ELR (cell line): ENCODE measurements at places on chromosomes 11 and 22.

DNA sequence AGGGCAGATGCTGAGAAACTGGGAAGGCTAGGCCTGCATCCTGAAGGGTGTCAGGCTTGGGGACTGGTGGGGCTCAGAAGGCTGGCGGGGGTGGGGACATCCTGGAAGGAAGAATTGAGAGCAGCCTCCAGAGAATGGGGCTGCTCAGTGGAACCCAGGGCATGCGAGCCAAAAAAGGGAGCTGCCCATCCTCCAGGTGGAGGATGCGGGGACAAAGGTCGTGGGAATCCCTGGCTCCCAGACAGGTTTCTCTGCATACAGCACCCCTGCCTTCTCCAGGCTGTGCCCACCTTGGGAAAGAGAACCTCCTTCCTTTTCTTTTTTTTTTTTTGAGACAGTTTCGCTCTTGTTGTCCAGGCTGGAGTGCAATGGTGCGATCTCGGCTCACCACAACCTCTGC is 40.9 kb upstream of the ARFGAP3 start:
- no peak for DNase-seq

- no peak for DNase-seq
Observed at GRCh38 chr11:132716037-132716436, 816.3 kb downstream of the OPCML start.

DNA sequence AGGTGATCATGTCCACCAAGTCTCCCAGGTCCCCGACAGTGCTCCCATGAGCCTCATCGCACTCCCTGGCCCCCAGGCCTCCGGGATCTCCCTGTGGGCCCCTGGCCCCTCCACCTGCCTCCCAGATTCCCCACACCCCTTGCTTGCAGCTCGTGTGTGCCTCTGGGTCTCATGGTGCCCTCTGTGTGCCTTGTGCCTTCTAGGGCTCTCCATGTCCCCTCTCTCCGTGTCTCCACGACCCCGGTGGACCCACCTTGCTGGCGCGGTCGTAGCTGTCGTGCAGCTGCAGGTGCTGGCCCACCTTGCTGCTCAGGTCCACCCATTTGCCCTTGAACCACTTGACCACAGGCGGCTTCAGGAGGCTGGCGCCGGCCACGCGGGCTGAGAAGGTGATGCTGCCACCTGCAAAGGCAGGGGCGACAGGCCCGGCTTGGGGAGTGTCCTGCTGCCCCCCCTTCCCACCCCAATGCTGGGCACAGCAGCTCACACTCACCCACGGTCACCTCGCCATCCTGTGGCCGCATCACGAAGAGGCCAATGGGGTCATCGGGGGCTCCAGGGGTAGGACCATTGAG is 2.9 kb downstream of the MYBPC3 start:
- DNase-seq = no peak

DNA sequence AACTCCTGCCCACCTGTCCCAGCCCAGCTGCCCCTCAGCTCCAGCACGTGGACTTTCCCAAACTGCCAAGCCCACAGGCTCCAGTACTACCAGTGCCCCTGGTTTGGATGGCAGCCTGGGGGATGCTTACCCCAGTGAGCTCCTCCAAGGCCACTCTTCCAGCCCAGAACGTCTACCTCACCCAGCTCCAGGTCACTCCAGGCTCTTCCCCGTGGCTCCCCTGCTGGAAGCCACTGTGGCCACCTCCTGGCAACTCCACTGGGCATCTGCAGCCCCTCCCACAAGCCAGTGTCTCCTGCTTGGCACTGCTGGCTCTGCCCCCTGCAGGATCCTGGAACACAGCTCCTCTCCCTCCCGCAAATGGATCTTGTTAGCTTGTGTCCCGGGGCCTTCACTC is 29.3 kb downstream of the LMO1 start:
- no peak for DNase-seq

- DNase-seq = no peak
Observed at GRCh38 chr11:31106326-31106725, 263.2 kb downstream of the DCDC1 start.

DNA sequence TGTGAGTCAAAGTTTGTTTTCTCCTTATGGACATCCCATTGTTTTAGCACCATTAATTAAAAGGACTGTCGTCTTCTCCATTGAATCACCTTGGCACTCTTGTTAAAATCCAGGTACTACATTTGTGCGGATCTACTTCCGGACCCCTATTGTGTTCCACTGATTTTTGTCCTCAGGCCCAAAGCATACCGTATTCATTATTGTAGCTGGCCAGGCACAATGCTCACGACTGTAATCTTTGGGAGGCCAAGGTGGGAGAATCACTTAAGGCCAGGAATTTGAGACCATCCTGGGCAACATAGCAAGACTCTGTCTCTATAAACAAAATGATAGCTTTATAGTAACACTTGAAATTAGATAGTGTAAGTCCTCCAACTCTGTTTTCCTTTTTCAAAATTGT is 8.9 kb upstream of the GNB1L start:
- no peak for DNase-seq

GRCh38 chr11:84292955-84293354 is 1006.8 kb upstream of the CCDC90B start:
- DNase-seq = no peak

DNA sequence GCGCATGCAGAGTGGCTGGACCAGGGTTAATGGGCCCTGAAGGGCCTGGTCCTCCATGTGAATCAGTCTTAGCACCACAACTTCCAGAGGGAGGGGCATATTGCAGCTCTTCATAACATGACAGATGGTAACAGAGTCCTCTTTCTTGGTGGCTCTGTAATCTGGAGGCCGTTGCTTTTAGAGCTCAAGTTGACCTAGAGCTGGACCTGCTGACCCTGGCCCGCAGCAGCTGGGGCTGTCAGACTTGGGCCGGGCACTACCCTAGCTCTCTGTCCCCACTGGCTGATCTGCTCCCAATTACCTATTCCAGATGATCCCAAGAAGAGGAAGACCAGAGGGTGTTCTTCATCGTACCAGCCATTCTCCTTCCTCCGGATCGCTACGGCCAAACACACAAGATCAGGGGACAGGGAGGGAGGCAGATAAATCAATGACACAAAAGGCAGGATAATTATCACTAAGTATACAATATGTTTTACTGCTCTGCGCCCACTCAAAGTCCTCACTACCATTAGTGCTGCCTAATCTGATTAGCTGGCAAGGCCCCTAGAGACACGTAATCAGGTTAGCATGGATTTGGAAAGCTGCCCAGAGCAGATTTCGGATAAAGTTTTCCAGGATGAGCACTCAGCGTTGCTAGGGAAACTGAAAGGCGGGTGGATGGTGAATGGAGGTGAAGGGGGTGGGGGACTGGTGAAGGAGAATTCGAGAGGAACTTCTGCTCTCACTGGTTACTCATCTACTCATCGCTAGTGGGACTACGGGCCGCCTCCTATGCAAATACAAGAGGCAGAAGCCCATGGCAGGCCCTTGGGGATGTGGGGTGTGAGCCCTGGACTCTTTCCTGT is 64.5 kb upstream of the PHOX2A start:
- DNase-seq = peak; percentile 93

- no peak for DNase-seq
Observed at GRCh38 chr22:32318361-32318760, 39.3 kb upstream of the RFPL3 start.

- no peak for DNase-seq
Observed at GRCh38 chr22:37443086-37443485, 15.8 kb upstream of the ELFN2 start.

GRCh38 chr11:33701302-33702230 is 940 bp upstream of the C11orf91 start:
- DNase-seq = peak; percentile 87

DNA sequence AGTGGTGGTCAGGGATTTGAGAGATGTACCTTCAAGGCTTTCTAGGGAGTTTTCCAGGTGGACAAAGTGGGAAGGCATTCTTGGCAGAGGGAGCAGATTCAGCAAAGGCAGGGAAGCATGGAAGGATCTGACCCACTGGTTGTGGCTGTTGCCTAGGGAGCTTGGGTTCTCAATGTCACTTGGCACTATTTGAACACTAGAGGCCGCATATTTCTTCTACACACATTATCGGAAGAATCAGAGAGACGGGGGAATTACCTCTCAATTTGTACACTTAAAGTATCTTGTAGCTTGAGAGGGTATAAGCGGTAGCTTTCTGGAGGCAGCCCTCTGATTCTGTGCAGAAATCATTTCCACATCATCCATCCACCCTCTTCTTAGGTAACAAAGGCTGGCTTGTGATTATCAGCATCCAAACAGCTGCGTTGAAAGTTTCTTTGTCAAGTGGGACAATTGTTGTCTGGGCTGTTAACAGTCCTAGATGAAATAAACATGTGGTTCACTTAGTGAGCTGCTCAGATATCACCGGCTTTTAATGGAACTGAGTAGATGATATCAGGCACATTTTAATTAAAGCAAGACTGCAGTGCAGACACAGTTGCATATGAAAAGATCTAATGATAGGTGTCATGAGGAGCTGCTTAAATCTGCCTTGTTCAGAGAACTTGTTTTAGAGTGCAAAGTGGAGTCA is 2.6 kb downstream of the NELL1 start:
- DNase-seq = peak; percentile 5

GRCh38 chr11:16406226-16406625 is 49.9 kb upstream of the SOX6 start:
- DNase-seq = no peak

DNA sequence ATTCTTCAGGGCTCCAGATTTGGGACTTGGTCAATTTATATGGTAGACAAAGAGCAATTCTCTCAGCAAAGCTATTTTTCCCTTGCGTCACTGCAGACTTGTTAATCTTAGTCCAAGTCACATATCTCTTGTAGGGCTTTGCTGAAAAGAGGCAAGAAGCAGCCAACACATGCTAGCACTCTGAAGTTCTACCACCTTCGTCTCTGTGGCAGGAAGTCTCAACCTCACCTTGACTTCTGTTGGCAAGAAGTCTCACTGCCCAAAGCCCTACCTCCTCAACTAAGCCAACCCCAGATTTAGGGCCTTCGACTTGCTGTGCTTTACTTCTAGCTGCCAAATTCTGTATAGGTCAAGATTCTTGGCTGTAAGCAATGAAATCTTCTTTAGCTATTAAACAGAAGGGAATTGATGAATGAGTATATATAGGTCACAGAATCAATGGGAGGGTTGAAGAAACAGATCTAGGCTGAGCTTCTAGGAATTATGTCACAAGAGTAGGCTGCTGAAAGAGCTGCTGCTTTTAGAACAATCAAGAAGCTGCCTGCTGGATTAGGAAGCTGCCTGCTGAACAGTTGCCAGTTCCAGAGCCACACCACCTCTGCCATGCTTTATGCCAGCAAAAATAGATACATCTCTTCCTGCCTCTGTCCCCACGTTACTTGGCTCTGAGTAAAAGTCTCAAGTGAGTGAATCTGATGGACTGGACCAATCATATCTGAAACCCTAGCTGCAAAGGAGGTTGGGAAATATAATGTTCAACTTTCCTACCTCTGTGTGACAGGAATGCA is 17.6 kb upstream of the NCR3LG1 start:
- DNase-seq = no peak

- no peak for DNase-seq
Observed at GRCh38 chr22:43851058-43851978, 11.0 kb downstream of the SULT4A1 start.

- DNase-seq = no peak
Observed at GRCh38 chr22:42228483-42228882, 42.0 kb downstream of the TCF20 start.

GRCh38 chr11:115653926-115654325 is 149.7 kb upstream of the CADM1 start:
- peak; percentile 35 for DNase-seq

GRCh38 chr22:43828725-43828997 is 16.6 kb upstream of the EFCAB6 start:
- DNase-seq = no peak

DNA sequence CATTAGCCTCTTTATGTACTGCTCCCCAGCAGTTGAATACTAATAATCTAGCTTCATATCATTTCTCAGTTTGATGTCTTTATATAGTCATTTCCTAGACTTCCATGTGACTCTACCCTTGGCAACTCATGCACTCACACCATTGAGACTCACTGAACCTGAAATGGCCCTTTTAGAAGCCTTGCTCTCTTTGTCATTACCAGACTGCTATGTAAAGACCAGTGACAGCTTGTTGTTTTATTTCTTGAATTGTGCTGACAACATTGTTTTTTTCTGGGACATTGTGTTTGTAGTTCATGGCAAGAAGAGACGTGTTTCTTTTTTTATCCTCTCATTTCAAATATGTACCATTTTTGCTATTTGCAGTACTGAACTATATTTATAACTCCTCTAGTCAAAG is 256.5 kb downstream of the CNTN5 start:
- DNase-seq = no peak
